ENCODE measurements at places on chromosomes 6 and 20.
A peak's percentile ranks its signal among the peaks of the same experiment; 100 is the strongest.

DNA sequence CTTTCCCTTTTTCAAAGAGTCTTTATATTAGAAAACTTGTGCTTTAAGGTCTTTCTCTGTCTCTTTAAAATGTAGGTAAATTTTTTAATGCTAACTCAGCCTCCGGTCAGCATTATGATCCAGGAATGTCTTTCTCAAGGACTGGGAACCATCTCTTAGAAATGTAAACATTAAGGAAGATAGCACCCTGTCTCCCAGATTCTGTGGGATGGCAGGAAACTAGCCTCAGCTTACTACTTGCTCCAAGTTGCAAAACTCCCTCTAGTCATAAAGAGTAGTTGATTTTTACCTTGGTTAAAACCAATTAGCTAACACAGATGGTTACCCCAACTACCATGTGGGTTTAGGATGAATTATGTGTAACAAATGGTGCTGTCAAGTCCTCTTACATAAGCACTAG lies 4.7 kb upstream of the TAAR1 start:
- no peak for DNase-seq

GRCh38 chr6:166556863-166557322 lies 29.6 kb downstream of the RAMACL start:
- peak; percentile 85 for DNase-seq

DNA sequence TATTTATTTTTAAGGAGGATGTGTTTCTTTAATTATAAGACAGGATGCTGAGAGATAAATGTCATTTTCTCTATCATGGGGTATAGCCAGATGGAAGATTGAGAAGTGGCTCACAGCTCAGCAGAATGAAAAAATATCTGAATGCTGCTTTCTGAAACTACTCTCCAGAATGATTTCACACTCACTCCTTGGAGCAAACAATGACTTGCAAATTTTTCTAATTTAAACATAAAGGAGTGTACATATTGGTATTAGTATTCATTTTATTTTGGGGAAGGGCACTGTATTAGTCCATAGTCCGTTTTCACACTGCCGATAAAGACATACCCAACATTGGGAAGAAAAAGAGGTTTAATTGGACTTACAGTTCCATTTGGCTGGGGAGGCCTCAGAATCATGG lies 52.4 kb upstream of the TRIM26 start:
- no peak for DNase-seq

GRCh38 chr6:113047148-113047547 lies 700.0 kb downstream of the RFPL4B start:
- peak; percentile 91 for DNase-seq

GRCh38 chr6:130913120-130913519 lies 85.9 kb downstream of the SMLR1 start:
- no peak for DNase-seq

DNA sequence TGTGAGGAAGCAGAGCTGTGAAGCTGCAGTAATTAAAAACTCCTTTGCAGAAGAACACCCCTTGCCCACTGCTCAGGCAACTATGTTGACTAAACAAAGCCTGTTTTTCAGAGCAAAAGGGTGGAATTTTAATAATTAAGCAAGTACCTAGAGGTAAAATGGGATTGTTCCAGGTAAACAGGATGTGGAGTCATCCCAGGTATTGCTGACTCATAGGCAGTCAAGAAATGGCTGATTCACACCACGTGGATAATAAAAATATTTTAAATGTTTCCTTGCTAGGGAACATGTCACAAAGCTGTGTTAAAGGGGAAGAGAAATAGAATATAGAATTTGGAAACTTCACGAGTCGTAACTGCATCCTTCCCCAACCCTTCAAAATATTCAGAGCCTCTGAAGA lies 491.8 kb downstream of the BTBD3 start:
- DNase-seq = no peak

DNA sequence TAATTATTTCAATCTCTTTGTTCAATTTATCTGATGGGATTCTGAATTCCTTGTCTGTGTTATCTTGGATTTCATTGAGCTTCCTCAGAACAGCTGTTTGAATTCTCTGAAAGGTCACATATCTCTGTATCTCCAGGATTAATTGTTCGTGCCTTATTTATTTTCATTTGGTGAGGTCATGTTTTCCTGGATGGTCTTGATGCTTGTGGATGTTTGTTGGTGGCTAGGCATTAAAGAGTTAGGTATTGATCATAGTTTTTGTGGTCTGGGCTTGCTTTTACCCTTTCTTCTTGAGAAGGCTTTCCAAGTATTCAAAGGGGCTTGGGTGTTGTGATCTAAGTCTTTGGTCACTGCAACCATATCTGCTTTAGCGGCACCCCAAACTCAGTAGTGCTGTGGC lies 39.4 kb upstream of the SCP2D1 start:
- DNase-seq = no peak

GRCh38 chr6:136923116-136923953 lies 1.2 kb downstream of the SLC35D3 start:
- no peak for DNase-seq
